Lower lobe of right lung (tissue), 2 donors: ENCODE measurements at places on chromosomes 7 and 10.
A peak's percentile ranks its signal among the peaks of the same experiment; 100 is the strongest.

GRCh38 chr7:151796091-151796870, 80.6 kb downstream of the PRKAG2 start:
- H3K4me1 ChIP-seq, result peaks cover 64% of the 10 kb centered on the region
- peak overlapping the region; percentile 81 for H3K27ac ChIP-seq
- DNase-seq, result peak; percentile 61
- H3K36me3 ChIP-seq, result no peaks in the 10 kb centered on the region
- no peaks in the 10 kb centered on the region for H3K27me3 ChIP-seq

- H3K27ac ChIP-seq, result no peak overlapping the region
- no peak for DNase-seq
- H3K4me3 ChIP-seq, result no peak overlapping the region
- no peaks in the 10 kb centered on the region for H3K4me1 ChIP-seq
- H3K27me3 ChIP-seq, result no peaks in the 10 kb centered on the region
Observed at GRCh38 chr10:12455766-12456165, 106.4 kb downstream of the CAMK1D start.

- no peaks in the 10 kb centered on the region for H3K36me3 ChIP-seq
- H3K4me3 ChIP-seq, result no peak overlapping the region
- H3K4me1 ChIP-seq, result no peaks in the 10 kb centered on the region
- H3K27me3 ChIP-seq, result no peaks in the 10 kb centered on the region
- H3K27ac ChIP-seq, result no peak overlapping the region
Observed at GRCh38 chr7:133121175-133121844, 39.4 kb upstream of the CHCHD3 start.

DNA sequence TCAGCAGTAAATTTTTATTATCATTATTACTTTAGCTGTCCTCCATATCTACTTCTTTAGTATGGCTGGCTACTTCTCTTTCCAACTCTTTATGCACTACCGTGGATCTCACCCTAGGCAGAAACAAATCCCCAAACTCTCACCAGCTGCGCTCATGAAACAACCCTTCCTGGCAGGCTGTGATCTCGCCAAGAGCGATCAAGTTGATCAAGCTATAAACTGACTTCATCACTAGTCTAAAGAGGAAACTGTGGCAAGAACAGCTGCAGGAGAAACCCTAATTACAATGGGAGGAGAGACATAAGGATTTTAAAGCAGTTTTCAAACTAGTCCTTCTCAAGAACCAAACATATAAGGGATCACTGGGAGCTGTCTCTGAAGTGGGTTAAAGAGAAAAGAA, 160.5 kb upstream of the PRSS58 start:
- no peaks in the 10 kb centered on the region for H3K36me3 ChIP-seq
- no peak overlapping the region for H3K4me3 ChIP-seq
- H3K27me3 ChIP-seq, result no peaks in the 10 kb centered on the region
- H3K4me1 ChIP-seq, result no peaks in the 10 kb centered on the region
- DNase-seq, result no peak

- DNase-seq, result no peak
- no peaks in the 10 kb centered on the region for H3K27me3 ChIP-seq
- H3K27ac ChIP-seq, result no peak overlapping the region
- no peaks in the 10 kb centered on the region for H3K4me1 ChIP-seq
- no peak overlapping the region for H3K4me3 ChIP-seq
Observed at GRCh38 chr7:13411636-13412035, 577.8 kb downstream of the ETV1 start.

GRCh38 chr7:120990468-120991118, 2.1 kb downstream of the CPED1 start:
- H3K36me3 ChIP-seq, result no peaks in the 10 kb centered on the region
- H3K4me3 ChIP-seq, result peak overlapping the region; percentile 47
- H3K27ac ChIP-seq, result peak overlapping the region; percentile 75
- peaks cover 41% of the 10 kb centered on the region for H3K4me1 ChIP-seq
- no peaks in the 10 kb centered on the region for H3K27me3 ChIP-seq
- DNase-seq, result no peak

DNA sequence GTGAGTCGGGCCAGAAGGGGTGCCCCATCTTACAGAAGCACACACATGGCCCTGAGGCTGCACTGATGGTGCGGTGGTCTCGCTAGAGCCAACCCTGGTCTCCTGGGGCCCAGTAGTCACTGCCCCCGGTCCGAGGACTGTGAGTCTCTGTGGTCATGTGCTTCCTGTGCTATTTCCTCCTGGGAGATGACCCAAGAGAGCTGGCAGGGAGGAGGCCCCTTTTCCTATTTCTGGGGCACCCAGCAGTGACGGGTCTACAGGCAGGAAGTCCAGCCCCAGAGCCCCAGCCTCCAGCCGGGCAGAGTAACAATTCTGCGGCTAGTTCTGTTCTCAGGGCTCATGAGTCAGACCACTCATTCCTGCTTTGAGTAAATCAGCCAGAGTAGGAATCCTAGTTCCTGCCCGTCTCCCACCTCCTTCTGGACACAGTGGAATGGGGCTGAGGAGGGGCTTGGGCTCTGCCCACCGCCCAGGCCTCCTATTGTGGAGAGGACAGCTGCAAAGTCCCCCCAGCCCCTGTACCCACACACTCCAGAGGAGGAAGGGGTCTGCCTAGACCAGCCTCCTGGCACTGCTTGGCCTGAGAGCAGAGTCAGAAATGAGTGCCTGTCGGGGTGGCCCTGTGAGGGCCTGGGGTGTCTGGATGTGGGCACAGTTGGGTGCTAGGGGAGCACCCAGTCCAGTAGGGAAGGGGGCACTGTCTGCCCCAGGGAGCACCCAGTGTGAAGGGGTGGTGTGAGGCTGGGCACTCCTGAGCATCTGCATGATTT, 80.5 kb upstream of the PPIF start:
- peak; percentile 86 for DNase-seq
- H3K36me3 ChIP-seq, result peaks cover 22% of the 10 kb centered on the region
- no peaks in the 10 kb centered on the region for H3K27me3 ChIP-seq
- H3K27ac ChIP-seq, result peak overlapping the region; percentile 88
- no peak overlapping the region for H3K4me3 ChIP-seq

- no peak overlapping the region for H3K4me3 ChIP-seq
- no peak overlapping the region for H3K27ac ChIP-seq
- no peak for DNase-seq
- H3K27me3 ChIP-seq, result no peaks in the 10 kb centered on the region
Observed at GRCh38 chr10:10613656-10614244, 403.9 kb upstream of the CELF2 start.

GRCh38 chr10:70528741-70529362, 50.3 kb downstream of the PALD1 start:
- H3K36me3 ChIP-seq, result peaks cover 21% of the 10 kb centered on the region
- H3K27ac ChIP-seq, result no peak overlapping the region
- H3K4me1 ChIP-seq, result peaks cover 4% of the 10 kb centered on the region
- no peaks in the 10 kb centered on the region for H3K27me3 ChIP-seq
- no peak for DNase-seq

DNA sequence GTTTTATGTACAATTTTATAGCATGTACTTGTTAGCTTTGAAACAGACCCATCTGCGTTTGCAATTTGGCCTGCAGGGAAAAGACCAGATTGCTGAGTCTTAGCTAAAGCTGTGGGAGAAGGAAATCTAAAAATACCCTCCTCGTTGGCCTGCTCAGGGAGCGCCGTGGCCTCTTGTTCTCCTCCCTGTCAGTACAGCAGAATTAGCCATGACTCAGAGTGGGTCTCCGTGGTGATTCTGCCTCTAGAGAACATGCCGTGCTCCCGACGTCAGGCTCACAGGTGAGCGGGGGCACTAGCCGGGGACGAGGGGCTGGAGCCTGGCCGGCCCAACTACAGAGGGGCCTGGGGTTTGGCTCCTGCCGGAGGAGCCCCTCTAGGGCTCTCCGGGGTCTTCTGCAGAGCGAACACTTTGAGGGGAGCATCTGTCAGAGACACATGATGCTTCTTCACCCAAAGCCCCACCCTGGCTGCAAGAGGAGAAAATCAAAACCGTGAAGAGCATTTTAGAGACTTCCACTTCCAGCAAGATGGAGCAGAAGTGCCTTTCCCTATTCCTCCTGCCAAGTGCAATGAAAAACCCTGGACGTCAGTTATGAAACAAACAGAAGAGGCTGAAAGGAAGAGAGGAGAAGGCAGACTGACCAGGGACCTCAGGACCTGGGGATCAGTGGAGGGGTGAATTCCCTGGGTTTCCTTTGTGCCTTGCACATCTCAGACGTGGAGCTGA, 98.9 kb downstream of the LHPP start:
- no peaks in the 10 kb centered on the region for H3K27me3 ChIP-seq
- peaks cover 8% of the 10 kb centered on the region for H3K4me1 ChIP-seq
- no peaks in the 10 kb centered on the region for H3K36me3 ChIP-seq
- peak; percentile 41 for DNase-seq
- H3K4me3 ChIP-seq, result no peak overlapping the region

DNA sequence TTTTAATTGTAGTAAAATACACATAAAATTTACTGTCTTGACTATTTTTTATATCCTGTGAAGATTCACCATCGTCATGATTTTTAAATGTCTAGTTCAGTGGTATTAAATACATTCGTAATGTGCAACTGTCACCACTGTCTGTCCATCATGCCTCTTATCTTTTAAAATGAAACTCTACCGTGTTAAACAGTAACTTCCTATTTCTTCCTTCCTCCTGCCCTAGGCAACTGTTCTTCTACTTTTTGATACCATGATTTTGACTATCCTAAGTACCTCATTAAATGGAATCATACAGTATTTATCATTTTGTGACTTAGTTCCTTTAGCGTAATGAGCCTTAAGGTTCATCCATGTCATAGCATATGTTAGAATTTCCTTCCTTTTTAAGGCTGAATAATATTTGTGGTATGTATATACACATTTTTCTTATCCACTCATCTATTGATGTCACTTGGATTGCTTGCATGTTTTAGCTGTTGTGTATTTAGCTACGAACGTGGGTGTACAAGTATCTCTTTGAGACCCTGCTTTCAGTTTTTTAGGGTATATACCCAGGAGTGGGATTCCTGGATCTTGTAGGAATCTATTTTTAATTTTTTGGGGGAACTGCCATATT, 13.5 kb downstream of the SLK start:
- peaks cover 45% of the 10 kb centered on the region for H3K4me1 ChIP-seq
- no peak overlapping the region for H3K27ac ChIP-seq
- no peaks in the 10 kb centered on the region for H3K36me3 ChIP-seq
- no peaks in the 10 kb centered on the region for H3K27me3 ChIP-seq
- H3K4me3 ChIP-seq, result no peak overlapping the region
